Central memory CD8-positive, alpha-beta T cell (primary cell): ENCODE measurements at places on chromosomes 12 and 14.
A peak's percentile ranks its signal among the peaks of the same experiment; 100 is the strongest.

DNA sequence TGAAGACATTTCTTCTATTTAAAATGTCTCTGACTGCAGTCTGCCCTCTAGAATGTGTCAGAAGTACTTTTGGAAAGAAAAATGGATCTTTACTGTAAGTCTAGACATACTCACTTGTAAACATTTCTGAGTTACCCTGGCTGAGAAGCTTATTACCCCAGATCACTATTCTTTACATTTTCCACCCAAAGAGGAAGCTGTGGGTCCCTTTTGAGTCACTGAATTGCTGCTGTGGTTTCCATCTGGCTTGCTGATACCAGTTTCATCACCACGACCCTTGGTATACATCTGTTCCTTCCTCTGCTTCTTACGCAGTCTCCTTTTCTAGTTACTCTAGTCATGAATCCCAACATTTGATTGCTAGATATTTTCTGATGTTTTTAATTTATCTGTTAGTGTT lies 20.2 kb upstream of the CLEC4D start:
- peak; percentile 20 for DNase-seq

DNA sequence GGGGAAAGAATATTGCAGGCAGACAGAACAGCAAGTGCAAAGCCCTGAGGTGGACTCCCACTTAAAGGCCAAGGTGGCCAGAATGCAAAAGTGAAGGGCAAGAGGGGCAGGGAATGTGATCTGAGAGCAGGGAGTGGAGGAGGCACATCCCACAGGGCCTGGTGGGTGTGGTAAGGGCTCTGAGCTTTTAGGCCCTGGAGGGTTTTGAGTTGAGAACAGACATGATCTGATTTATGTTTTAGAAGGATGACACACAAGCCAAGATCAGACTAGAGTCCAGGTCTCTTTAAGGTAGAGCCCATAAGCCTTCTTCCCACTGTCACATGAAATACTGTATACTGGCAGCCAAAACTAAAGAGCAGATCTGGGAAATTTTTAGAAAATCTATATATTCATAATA lies 162.5 kb downstream of the SLC38A4 start:
- no peak for DNase-seq

GRCh38 chr12:484096-484495 lies 24.4 kb downstream of the B4GALNT3 start:
- DNase-seq = no peak

GRCh38 chr14:67493092-67493717 lies 4.7 kb upstream of the TMEM229B start:
- DNase-seq = no peak

DNA sequence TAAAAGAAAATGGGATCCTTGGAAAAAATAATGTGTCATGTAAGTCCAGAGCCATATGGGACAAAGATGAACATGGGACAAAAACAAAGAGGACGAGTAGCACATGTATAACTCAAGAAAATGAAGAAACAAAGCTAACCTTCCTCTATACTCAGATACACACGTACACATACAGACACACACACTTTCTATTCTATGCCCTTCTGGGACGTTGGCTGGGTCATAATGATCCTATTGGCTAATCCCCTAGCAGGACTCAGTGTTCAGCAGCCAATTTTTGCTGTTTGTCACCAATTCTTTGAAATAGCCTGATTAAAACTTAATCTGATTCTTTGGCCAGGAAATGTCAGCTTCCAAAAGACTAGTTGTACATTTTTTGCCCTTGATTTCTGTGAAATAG lies 189.4 kb upstream of the FOXG1 start:
- DNase-seq = no peak

DNA sequence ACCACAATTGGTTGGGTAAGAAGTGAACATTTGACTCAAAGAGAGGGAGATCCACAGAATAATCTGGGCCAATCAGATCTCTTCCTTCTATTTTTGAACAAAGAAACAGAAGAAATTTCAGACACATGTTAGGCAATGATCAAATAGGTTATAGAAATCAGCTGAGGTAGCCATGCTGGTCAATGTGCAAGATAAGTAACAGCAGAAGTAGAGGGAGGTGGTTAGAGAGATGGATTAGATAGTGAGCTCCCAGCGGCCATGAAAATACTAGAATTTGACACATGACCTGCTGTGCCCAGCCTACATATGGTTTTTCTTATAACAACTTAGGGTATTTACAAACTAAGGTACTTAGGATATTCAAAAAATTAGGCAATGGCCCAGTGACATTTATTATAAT lies 230.9 kb upstream of the ARID2 start:
- DNase-seq = no peak

GRCh38 chr12:6219980-6220379 lies 19.8 kb downstream of the CD9 start:
- no peak for DNase-seq

DNA sequence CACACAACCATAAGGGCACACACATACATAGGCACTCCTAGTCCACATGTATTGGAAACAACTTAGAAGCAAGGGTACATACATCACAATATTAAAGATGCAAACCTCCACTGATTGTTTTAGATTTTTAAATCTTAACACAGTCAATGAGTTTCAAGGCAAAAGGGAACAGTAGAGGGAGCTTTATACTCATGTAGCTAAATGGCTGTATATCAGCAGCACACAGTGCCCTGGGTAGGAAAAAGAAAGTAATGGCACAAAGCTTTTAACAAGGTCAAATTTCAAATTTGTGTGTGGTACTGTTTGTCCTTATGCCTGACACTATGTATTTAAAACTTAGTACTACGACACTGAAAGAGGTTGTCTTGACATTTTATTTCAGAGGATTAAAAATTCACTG lies 262.0 kb downstream of the MED13L start:
- no peak for DNase-seq

DNA sequence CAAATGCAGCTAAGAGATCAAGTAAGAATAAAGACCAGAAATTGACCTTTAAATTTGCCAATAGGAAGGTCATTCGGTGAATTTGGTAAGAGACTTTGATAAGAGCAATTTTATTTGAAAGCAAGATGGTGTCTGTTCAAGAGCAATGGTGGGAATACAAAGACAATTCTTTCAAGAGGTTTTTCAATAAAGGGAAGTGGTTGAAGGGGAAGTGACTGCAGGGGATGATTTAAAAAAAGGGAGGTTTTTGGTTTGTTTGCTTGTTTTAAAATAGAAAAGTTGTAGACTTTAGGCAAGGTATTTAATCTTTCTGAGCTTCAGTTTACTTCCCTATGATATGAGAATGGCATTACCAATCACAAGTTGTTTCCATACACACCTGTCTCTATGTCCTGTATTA lies 4.3 kb upstream of the APPL2 start:
- DNase-seq = no peak

DNA sequence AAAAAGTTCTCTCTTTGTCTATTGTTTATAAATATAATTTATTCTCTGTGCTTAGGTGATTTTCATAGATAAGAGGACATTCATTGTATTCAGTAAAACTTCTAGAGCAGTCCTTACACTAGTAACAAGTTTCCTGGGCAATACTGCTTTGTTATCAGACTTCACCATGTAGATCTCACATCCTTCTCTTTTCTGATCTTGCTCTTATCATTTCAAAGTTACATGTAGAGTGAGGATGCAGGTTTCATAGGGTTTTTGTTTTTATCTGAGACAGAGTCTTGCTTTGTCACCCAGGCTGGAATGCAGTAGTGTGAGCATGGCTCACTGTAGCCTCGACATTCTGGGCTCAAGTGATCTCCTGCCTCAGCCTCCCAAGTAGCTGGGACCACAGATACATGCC lies 789.5 kb downstream of the DIO2 start:
- DNase-seq = no peak

GRCh38 chr14:96586056-96586455 lies 83.9 kb downstream of the PAPOLA start:
- DNase-seq = no peak

DNA sequence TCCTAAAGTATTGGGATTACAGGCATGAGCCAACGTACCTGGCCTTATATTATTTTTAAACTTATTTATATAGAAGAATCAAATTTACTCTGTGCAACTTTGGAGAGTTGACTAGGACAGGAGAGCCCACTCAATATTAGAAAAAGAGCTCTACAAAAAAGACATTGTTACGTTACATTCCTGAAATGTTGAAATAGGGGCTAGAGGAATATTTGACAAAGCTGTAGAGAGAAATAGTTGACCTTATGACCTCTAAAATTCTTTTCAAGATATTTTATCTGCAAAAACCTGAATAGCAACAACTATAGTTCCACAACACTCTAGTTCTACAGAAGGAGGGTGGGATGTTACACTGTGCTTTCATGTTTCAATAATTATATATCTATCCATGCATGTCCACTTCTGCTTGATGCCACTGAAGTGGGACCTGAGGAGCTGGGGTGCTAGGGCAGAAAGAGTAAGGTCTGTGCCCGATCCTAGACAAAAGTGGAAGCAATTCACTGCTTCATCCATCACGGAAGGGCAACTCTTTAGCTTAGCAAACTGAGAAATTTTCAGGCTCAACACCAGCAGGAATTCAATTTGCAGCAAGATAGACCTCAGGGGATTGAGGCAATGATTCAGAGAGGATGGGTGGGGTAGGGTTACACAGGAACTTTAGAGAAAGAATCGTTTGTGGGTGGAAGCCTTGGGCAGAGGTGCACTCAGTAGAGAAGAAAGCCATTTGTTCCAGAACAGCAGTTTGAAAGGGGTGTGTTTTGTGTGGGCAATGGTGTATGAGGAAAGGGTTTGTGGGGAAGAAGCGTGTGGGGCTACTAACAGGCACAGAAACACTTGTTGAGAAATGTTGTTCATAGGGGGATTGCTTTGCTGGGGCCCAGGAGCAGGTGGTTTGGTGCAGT lies 16.0 kb upstream of the RNASE10 start:
- no peak for DNase-seq

- DNase-seq = no peak
These were observed 1.5 kb downstream of the DIO3 start for GRCh38 chr14:101562659-101563351.

- no peak for DNase-seq
These were observed 73.7 kb downstream of the PRIMA1 start for GRCh38 chr14:93714605-93715004.

GRCh38 chr12:2456813-2457186 lies 338.0 kb upstream of the FKBP4 start:
- no peak for DNase-seq

DNA sequence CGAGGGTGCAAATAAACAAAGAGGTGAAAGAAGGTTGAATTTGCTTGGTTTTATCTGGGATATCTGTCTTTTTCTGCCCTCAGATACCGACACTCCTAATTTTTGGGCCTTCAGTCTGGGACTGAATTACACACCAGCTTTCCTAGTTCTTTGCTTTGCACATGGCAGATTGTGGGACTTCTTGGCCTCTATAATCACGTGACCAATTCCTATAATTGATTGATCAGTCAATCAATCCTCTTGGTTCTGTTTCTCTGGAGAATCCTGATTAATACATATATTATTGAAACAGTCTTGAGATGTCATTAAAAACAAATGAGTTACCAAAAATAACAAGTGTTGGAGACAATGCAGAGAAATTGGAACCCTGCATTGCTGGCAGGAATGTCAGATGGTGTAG lies 62.7 kb downstream of the SUDS3 start:
- no peak for DNase-seq

- DNase-seq = no peak
These were observed 2.8 kb downstream of the PIANP start for GRCh38 chr12:6697584-6698351.

- no peak for DNase-seq
These were observed 70.5 kb upstream of the FRMD6 start for GRCh38 chr14:51581017-51581881.

DNA sequence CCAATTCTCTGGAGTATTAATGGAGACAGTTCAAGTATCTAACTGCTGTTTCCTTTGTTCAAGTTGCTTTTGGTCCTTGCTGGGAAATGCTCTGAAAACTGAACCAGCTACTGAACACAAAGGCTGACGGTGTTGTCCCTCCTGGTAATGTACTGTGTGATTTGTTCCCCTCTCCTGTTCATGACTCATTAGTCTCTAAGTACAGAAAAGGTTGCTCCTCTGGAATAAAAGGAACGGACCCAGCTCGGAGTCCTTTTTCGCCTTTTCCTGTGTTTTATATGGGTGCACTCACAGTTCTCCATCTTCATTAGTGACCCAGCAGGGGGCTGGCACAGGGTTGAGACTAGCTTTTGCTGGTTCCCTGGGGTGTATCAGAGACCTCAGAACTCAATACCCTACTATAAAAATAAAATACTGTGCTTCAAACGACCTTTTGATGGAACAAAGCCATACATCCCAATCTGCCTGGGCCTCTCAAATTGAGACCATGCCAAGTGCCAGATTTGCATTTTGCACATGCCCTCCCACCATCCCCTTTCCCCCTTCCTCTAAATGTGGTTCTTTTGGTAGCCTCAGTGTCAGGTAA lies 269.7 kb downstream of the RAD51B start:
- no peak for DNase-seq

- DNase-seq = no peak
These were observed 700.2 kb downstream of the DIO2 start for GRCh38 chr14:79511146-79511545.

DNA sequence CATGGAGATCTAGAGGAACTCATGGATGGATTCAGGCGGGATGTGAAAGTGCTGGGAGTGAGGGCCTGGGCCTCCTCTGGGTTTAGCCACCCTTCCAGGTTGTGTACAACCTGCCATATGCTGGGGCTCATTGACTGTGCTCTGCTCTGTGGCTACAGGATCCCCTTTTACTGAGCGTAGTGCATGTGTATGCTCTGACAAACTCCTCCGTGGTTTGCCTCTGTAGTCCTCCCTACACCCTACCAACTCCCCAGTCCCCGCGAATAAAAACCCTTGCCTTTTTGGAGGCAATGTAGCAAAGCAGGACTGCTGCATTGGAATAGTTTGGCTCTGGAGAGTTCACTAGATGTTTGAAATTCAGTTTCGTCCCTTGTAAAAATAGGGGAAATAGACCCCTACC lies 17.4 kb downstream of the JDP2 start:
- DNase-seq = no peak

- no peak for DNase-seq
These were observed 78.8 kb upstream of the SLC38A4 start for GRCh38 chr12:46904406-46905238.

- no peak for DNase-seq
These were observed 164.2 kb upstream of the SOX5 start for GRCh38 chr12:24113701-24114100.

DNA sequence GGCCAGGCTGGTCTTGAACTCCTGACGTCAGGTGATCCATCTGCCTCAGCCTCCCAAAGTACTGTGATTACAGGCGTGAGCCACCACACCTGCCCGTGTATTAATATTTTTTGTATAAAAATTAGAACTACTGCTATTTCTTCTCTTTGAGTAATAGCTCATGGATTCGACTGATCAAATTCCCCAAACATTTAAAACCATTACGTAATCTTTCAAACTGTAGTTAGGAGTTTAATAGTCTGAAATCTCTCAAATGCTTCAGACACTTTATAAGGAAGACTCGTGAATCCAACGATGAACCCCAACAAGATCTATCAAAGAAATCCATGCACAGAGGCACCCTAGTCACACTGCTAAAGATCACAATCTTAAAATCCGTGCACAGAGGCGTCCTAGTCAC lies 16.1 kb downstream of the TECPR2 start:
- DNase-seq = no peak

GRCh38 chr12:19893514-19893913 lies 454.2 kb downstream of the AEBP2 start:
- no peak for DNase-seq
